ENCODE measurements at places on chromosomes 6 and 20. TPM values are rescaled to one million over a fixed set of nuclear protein-coding genes. Genes with fewer than 3 reads are reported as not detected.

Gene PRDM13
- not detected for total RNA-seq

Gene SYNDIG1
- not detected for total RNA-seq

Gene IRF4
- 171 TPM for total RNA-seq

Gene MROH8
- 2.2 TPM for total RNA-seq

Gene BPHL
- total RNA-seq = 7.3 TPM

Gene HSPA12B
- not detected for total RNA-seq
